ENCODE measurements at places on chromosomes 13 and 19.

DNA sequence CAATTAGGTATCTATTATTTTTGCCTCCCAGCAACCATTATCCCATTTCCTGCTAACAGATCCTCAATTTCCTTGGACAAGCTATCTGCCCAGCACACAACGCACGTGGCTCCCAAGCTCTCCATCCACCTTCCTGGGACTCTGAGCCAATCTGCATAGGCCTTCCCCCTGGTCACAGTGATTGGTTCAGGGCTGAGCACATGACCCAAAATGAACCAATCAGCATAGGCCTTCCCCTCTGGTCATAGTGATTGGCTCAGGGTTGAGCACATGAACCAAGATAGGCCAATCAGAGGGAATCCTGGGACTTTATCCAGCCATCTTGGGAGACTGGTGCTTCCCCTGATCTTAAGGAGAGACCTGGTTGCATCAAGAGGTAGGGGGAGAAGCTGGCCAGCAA is 5.8 kb downstream of the CPAMD8 start:
- no peak for DNase-seq

DNA sequence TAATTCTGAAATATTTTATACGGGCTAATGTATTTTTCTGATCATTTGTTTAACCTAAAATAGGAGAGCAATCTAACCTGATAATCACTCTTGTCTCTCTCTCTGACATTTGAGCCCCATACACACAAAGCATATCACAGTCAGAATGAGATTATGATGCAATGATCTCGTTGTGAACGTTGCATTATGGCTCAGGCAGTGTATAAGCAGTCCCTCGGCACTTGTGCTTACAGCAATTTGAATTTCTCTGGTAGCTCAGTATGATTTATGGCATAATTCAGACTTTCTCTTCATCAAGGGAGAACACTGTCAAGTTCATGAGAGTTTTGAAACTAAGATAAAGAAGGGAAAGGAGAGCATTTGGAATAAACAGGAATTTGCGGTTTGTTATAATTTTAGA is 256.1 kb downstream of the DACH1 start:
- DNase-seq, result peak; percentile 89

GRCh38 chr19:41323430-41324125 is 13.6 kb downstream of the CCDC97 start:
- DNase-seq, result no peak

GRCh38 chr19:21256722-21257121 is 72.5 kb downstream of the ZNF708 start:
- DNase-seq, result no peak

GRCh38 chr19:7293762-7294557 is at the start of gene INSR:
INSR (minus strand) TSS chr19:7294414; CDS start chr19:7293891, 523 bp downstream.
- peak; percentile 43 for DNase-seq

All from NCI-H1436 treated with DMSO at 0.1 percent for 48 hours (cell line).